ENCODE measurements at places on chromosomes 7 and 10. TPM values are rescaled to one million over a fixed set of nuclear protein-coding genes. Genes with fewer than 3 reads are reported as not detected.

DNA sequence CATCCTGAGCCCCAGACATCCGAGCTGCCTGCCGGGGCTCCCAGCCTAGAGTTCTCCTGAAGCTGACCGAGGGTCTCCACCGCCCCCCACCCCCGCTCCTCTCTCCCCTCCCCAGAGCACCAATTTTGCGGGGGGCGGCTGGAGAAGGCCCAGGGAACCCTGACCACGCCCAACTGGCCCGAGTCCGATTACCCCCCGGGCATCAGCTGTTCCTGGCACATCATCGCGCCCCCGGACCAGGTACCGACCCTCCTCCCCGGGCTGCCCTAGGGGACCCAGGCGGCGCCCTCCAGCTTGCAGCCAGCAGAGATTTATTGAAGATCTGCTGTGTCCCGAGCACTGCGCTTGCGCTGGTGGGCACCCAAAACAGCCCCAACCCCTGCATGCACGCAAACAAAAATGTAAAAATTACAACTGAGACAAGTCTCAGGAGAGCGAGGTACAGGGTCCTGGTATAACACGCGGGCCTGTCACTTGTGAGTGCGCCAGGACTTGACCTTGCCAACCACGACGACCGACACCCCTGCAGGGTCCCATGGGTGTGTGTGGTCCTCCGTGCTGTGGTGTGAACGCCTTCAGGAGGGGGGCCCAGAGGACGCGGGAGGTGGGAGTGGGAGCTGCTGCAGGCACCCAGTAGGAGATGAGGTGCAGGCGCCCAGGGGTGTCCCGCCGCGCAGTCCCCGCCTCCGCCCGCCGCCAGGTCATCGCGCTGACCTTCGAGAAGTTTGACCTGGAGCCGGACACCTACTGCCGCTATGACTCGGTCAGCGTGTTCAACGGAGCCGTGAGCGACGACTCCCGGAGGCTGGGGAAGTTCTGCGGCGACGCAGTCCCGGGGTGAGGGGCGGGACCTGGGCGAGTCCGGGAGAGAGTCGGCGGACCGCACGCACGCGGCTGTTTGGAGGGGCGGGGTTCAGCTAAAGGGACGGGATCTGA lies 3.1 kb downstream of the PCOLCE start:
- no peaks in the 10 kb centered on the region for H3K36me3 ChIP-seq
- peaks cover 22% of the 10 kb centered on the region for H3K4me1 ChIP-seq
- H3K27me3 ChIP-seq: peaks cover 53% of the 10 kb centered on the region
- H3K4me3 ChIP-seq: peak overlapping the region; percentile 73
- DNase-seq: no peak

- DNase-seq: no peak
- no peaks in the 10 kb centered on the region for H3K27me3 ChIP-seq
- H3K27ac ChIP-seq: no peak overlapping the region
Observed at GRCh38 chr7:139771001-139771956, 6.5 kb downstream of the HIPK2 start.

GRCh38 chr7:92888-93672 lies 99.3 kb upstream of the FAM20C start:
- no peak for DNase-seq
- no peak overlapping the region for H3K4me3 ChIP-seq
- H3K27ac ChIP-seq: no peak overlapping the region
- H3K27me3 ChIP-seq: peaks cover 5% of the 10 kb centered on the region
- H3K36me3 ChIP-seq: no peaks in the 10 kb centered on the region
- H3K4me1 ChIP-seq: peaks cover 25% of the 10 kb centered on the region

TRPV5 gene
- total RNA-seq: not detected

EN2 gene
- total RNA-seq: 7.2 TPM

DNA sequence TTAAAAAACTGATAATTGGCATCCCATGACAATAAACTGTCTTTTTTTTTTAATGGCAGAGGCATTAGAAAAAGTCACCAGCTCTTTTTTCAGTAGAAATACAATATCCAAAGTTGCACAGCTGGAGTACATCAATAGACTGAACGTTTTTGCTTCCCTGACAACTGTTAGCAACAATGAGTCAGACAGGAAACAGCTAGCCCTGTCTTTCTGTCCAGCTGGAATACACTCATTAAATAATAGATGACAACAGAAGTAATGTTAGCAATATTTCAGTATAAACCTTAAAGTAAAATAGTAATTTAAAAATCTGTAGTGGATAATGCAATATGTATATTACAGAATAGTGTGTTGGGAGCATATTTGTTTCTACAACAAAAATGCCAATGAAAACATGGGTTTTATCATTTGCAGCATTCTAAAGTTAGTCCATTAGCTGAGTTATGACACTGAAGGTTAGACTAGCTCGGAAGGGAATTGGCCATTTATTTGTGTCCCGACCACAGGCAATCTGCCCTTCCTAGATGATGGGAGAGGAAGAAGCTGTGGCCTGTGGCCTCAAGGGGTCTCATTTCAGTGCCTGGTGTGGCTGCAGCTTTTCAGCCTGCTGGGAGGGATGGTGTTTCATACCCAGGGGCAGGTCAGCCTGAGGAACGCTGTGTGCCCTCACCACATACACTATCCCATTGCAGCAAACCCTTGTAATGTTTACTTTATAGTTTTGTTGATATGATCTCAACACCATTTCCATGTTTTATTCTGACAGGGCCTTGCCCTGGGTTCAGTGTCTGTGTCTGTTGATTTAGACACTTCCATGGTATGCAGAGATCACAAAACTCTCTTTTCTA lies 173.3 kb downstream of the SLC16A9 start:
- peaks cover 2% of the 10 kb centered on the region for H3K27me3 ChIP-seq
- no peak overlapping the region for H3K27ac ChIP-seq
- no peak overlapping the region for H3K4me3 ChIP-seq
- DNase-seq: no peak
- H3K4me1 ChIP-seq: peaks cover 13% of the 10 kb centered on the region
- H3K36me3 ChIP-seq: no peaks in the 10 kb centered on the region

DNA sequence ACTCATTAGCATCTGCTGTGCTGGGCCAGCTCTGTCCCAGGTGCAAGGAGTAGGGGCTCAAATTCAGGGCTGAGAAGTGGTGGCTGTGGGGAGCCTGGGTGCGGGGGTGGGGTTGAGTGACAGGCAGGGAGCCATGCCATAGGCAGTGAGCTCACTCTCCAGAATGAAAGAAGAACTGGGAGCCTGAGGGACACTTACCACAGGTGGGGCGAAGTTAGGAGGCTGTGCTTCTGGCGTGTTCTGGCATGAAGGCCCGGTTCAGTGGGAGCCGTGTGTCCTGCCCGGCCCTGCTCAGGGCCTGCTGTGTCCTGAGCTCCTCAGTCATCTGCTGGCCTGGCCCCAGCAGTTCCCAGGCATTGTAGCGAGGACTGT lies 62.5 kb downstream of the MKI67 start:
- H3K27me3 ChIP-seq: no peaks in the 10 kb centered on the region
- no peaks in the 10 kb centered on the region for H3K36me3 ChIP-seq
- H3K4me3 ChIP-seq: no peak overlapping the region
- peaks cover 26% of the 10 kb centered on the region for H3K4me1 ChIP-seq
- DNase-seq: no peak

GIMAP1 gene
- not detected for total RNA-seq

DNA sequence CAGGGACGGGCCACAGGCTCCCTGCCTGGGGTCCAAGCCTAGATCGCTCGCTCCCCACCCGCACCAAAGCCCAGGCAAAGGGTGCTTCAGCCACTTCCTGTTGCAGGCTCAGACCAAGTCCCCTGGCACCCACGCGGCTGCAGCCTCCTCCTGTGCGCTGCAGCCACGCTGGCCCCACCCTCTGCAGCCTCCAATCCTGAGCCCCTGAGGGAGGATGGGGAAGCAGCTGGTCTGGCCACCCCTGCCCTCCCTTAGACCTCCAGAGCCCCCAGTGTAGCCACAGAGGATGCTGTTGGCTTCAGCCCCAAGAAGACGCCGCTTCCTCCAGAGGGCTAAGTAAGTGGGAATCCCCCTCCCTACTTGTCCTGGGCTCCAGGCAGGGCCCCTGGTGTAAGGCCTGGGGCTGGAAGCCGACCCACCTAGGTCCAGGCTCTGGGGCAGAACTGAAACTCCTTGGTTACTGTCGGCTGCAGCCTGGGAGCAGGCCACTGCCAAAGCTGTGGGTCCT lies 9.4 kb downstream of the LIMK1 start:
- no peak overlapping the region for H3K4me3 ChIP-seq
- H3K4me1 ChIP-seq: peaks cover 32% of the 10 kb centered on the region
- H3K27me3 ChIP-seq: no peaks in the 10 kb centered on the region
- H3K36me3 ChIP-seq: peaks cover 9% of the 10 kb centered on the region
- H3K27ac ChIP-seq: peak overlapping the region; percentile 24

DNA sequence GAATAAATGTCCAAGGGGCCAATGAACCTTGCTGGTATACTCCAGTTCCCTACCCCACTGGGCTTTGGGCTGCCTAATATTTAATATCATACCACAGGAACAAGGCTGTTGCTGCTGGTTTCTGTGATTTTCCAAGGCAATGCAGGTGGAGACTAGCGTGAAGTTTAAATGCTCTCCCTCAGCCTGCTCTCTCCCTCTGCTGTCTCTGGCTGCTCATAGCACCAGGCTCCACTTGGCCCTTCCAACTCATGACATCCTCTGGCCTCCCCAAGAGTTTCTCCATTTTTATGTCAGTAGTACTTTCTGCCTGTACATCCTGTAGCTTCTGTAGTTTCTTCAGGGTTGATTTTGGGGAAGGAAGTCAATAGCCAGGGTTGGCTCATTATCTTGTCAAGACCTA lies 103.5 kb downstream of the LHFPL3 start:
- no peak for DNase-seq
- no peak overlapping the region for H3K27ac ChIP-seq
- no peaks in the 10 kb centered on the region for H3K36me3 ChIP-seq
- H3K4me3 ChIP-seq: no peak overlapping the region

SPAM1 gene
- not detected for total RNA-seq

AOAH gene
- not detected for total RNA-seq

NEBL gene
- total RNA-seq: 8.4 TPM

DNA sequence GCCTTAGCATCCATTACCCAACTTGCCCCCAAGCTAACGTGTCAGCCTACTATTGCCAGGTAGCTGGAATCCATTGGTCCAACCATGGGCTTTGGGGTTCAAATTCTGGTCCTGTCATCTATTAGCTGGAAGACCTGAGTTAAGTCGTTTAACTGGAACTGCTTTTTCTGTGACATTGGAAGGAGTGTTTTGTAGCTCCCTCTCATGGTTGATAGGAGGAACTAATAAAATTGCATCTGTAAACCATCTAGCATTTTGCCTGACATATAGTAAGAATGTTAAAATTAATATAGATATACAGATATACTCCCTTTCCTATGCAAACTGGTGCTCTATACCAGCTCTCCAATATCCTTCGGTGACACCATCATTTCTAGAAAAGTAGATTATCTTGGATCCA lies 23.8 kb upstream of the SLF2 start:
- no peak overlapping the region for H3K27ac ChIP-seq
- peaks cover 21% of the 10 kb centered on the region for H3K4me1 ChIP-seq
- DNase-seq: no peak
- H3K27me3 ChIP-seq: peaks cover 46% of the 10 kb centered on the region
- no peak overlapping the region for H3K4me3 ChIP-seq

ANXA8 gene
- total RNA-seq: not detected

RNF32 gene
- total RNA-seq: 1.4 TPM

- H3K4me1 ChIP-seq: peaks cover 17% of the 10 kb centered on the region
- no peak for DNase-seq
- H3K4me3 ChIP-seq: no peak overlapping the region
- H3K36me3 ChIP-seq: no peaks in the 10 kb centered on the region
Observed at GRCh38 chr10:78520737-78521430, 487.2 kb downstream of the RPS24 start.

CAV1 gene
- 3.7 TPM for total RNA-seq

CPXM2 gene
- not detected for total RNA-seq

SLC29A3 gene
- total RNA-seq: 5.3 TPM

GRCh38 chr7:79897166-79897565 lies 237.5 kb upstream of the GNAI1 start:
- no peaks in the 10 kb centered on the region for H3K36me3 ChIP-seq
- no peak overlapping the region for H3K27ac ChIP-seq
- no peak for DNase-seq
- no peaks in the 10 kb centered on the region for H3K4me1 ChIP-seq
- H3K4me3 ChIP-seq: no peak overlapping the region

- DNase-seq: no peak
- H3K27ac ChIP-seq: no peak overlapping the region
- H3K36me3 ChIP-seq: no peaks in the 10 kb centered on the region
- no peak overlapping the region for H3K4me3 ChIP-seq
- no peaks in the 10 kb centered on the region for H3K27me3 ChIP-seq
Observed at GRCh38 chr10:88913127-88913526, 33.1 kb downstream of the STAMBPL1 start.

APBB1IP gene
- total RNA-seq: not detected

DNA sequence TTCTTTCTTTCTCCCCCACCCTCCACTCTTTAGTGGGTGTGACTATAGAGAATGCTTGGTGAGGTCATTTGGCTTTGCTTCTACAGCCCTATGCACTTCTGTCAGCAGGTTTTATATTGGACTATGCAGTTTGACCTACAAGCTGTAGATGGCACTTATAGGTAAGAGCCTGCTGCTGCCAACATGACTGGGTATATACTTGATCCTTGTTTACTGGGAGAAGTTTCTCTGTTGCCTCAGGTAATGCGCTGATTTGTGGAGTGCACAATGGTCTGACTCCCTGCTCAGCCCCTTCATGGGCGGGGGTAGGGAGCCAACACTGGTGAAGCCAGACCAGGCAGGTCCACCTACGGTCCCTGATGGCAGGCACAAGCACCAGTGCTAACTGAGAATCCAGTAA lies 33.7 kb upstream of the C7orf33 start:
- H3K27ac ChIP-seq: no peak overlapping the region
- H3K4me3 ChIP-seq: no peak overlapping the region
- H3K36me3 ChIP-seq: no peaks in the 10 kb centered on the region
- no peaks in the 10 kb centered on the region for H3K4me1 ChIP-seq
- DNase-seq: no peak

DNA sequence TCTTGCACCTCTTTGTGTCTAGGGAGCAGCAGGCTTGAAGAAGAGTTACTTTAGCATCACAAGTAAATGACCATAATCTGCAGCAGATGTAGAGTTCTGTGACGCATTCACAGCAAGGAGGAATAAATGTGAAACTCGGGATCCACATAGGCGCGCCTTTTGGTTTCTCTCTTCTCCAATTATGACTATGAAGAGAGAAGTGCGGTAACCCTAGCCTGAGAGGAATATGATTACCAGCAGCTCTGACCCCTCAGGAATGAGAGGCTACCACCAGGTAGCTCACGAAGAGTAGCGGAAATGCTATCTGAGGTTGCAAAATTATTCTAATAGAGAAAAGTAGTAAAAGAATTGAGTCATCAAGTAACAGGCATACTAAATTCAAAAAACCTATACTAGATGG lies 25.2 kb upstream of the DMTF1 start:
- no peaks in the 10 kb centered on the region for H3K27me3 ChIP-seq
- peaks cover 18% of the 10 kb centered on the region for H3K4me1 ChIP-seq
- DNase-seq: no peak
- no peak overlapping the region for H3K27ac ChIP-seq
- H3K4me3 ChIP-seq: no peak overlapping the region

GRCh38 chr10:101672536-101672935 lies 22.4 kb downstream of the FBXW4 start:
- H3K36me3 ChIP-seq: peaks cover 37% of the 10 kb centered on the region
- no peaks in the 10 kb centered on the region for H3K27me3 ChIP-seq
- H3K27ac ChIP-seq: no peak overlapping the region
- H3K4me3 ChIP-seq: no peak overlapping the region
- H3K4me1 ChIP-seq: no peaks in the 10 kb centered on the region
- DNase-seq: no peak

- H3K27me3 ChIP-seq: no peaks in the 10 kb centered on the region
- H3K4me3 ChIP-seq: no peak overlapping the region
- peaks cover 33% of the 10 kb centered on the region for H3K36me3 ChIP-seq
- peaks cover 12% of the 10 kb centered on the region for H3K4me1 ChIP-seq
- no peak overlapping the region for H3K27ac ChIP-seq
- no peak for DNase-seq
Observed at GRCh38 chr10:92644921-92645320, 44.8 kb upstream of the HHEX start.

OPALIN gene
- total RNA-seq: not detected

ABCB8 gene
- 43.5 TPM for total RNA-seq

Data from neural crest cell (in vitro differentiated cells).